Esophagus squamous epithelium (tissue), 5 donors: ENCODE measurements at places on chromosomes 6 and 20.

DNA sequence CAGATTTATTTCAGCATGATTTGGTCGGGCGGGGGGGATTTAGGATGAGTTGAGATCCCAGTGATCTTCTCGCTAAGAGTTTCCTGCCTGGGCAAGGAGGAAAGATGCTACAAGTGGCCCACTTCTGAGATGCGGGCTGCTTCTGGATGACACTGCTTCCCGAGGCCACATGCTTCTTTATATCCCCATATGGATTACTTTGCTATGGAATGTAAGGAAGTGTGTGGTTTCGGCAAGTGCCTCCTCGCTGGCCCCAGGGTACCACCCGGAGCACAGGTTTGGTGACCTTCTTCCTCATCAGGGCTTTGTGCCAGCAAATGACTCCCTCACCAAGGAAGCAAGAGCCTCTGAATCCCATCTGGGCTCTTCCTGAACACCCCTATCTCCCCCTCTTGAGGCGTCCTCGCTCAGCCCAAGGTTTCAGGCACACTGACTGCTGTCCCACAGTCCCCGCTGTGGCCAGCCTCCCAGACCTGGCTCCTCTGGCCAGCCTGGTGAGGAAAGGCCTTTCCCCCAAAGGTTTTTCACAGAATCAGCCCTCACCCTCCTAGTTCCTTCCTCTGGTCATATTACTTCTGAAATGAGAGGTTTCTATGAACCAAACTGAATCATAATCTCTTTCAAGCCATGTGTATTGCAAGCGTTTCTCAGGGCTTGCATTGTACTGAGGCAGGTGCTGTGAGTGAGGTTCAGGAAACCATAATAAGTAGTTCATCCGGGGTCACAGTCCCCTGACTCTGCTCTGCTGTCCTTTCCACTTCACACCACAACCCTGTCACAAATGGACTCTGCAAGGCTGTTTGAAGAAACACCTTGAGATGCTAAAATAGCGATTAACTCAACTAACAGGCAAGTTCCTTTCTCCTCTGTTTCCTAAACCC lies 41.7 kb upstream of the IL17A start:
- DNase-seq: no peak

DNA sequence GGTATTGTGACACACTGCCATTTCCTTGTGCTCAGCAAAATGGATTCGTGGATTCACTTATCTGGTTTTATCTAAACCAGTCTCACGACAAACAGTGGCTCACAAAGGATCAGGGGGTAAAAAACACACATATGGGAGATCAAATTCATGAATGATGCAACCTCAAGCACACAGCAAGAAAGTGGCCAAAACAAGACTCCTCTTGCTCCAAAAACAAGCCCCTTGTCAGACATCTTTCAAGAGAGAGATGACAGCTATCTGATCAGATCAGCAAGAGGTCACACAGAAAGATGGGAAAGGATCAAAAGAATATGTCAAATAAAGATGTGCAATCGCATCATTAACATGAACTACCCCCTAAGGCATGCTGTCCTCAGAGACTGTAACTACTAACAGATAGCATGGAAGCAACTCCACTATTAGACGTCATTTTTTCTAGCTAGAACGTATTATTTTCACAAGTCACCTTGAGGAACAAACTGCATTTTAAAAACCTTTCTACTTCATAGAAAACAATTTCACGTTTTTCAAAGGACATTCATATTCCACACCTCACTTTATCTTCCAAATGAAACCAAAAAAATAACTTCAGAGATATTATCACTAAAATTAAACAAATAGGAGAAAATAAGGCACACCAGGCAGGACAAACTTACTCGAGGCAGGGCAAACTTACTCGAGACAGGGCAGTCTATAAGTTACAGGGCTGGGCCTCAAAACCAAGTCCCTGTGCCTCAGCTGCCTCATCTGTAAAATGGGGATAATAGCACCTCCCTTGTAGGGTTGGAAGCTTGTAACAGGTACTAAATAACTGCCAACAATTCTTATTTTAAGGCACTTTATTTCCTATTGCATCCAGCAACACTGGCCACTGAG lies 122.3 kb downstream of the PREX1 start:
- no peak for DNase-seq

DNA sequence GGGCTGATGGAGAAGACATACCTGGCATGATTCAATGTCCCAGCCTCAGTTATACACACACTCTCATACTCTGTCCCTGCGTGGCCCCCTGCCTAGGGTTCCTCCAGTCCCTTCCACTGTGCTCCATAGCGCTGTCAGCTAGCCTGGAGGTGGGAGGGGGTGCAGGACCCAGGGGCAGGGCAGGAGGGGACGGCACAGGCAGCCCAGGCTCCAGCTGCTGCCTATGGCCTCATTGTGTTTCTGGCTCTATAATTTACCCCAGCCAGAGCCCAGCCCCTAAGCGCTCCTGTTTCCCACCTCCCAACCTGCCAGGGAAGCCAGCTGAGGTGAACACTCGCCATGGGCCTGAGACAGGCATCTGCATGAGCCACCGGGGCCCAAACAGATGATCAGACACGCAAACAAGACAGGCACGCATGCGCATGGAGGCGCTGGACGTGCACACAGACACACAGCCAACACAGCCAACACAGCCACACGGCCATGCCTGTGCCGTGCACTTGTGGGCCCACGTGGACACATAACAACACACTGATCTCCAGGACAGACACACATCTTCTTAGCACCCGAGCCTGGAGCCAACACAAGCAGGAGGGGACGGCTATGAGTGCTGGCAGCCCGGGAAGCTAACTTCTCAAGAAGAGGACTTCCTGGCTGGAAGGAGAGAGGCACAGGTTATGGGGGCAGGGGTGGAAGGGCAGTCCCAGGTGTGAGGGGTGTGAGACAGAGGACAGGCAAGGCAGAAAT lies 124.9 kb downstream of the GRM4 start:
- DNase-seq: no peak

DNA sequence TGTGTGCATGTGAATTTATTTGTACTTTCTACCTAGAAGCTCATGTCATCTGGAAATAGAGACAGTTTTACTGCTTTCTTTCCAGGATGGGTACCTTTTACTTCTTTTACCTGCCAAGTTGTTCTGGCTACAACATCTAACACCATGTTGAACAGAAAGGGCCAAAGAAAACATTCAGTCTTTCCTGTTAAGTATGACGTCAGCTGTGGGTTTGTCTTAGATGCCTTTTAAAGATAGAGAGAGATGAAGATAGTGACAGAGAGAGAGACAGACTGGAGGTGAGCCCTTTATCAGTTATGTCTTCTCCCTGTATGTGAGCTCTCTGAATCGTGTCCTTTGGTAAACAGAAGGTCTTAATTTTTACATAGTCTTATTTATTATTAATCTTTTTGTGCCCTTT lies 3.4 kb upstream of the DACT2 start:
- DNase-seq: no peak

DNA sequence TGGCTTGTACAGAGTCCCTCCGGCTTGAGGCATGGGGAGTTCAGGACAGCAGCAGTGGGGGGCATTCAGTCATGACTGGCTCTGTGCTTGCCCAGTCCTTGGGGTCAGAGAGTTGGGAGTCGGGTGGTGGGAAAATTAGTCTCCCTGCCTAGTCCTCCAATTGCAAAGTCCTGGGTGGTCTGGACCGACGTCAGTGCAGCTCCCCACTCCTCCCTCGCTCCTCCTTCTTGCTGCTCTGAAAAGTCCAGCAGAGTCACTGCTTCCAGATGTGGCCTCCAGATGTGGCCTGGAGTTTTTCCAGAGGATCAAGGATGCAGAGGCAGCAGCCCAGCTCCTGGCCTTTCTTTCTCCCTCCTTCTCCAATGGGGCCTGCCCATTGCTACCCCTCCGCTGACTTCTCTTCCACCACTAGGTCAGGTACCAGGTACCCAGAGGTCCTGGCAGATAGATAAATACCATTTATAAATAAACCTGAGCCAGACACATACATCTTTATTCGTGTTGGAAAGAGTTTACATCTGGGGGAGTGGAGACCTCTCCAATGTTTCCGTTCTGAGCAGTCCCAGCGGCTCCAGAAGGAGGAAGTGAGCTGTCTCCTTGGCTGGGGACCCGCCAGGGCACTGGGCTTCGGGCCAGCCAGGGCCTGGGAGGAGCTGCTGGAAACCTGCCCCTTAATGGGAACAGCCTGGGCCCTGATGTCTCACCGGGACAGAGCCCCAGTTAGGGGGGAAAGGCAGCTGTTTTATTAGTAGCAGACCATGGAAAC lies 49.0 kb upstream of the RNF24 start:
- DNase-seq: no peak

GRCh38 chr6:157305670-157306653 lies 17.4 kb downstream of the TMEM242 start:
- DNase-seq: no peak

DNA sequence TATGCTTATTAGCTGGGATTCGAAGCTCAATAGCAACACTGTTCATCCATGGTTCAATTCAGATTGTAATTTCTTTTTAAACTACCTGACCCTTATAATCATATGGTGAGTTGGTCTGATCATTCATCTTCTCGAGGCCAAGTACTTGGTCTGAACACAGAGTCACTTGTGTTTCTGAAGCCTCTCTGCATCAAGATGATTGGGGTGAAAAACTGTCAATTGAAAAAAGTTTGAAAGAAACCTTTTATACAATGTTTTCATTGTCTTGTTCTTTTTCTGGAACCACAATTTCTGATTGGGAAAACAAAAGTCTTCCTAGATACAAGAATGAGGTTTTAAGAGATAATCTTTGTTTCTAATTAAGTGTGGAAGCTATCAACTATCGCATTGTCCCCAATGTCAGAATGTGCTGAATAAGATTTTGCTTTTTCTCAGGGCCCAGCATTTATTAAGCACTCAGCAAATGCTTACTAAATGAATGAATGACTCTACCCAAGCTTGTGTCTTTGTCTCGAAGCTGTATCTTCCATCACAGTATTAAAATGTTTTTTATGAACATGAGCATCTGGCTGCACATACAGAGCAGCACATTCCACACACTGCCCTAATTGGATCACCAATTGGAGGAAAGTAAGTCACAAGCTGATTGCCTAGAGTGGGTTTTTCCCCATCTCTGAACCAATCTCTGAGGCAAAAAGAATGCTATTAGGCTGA lies 45.0 kb upstream of the MOXD1 start:
- no peak for DNase-seq

DNA sequence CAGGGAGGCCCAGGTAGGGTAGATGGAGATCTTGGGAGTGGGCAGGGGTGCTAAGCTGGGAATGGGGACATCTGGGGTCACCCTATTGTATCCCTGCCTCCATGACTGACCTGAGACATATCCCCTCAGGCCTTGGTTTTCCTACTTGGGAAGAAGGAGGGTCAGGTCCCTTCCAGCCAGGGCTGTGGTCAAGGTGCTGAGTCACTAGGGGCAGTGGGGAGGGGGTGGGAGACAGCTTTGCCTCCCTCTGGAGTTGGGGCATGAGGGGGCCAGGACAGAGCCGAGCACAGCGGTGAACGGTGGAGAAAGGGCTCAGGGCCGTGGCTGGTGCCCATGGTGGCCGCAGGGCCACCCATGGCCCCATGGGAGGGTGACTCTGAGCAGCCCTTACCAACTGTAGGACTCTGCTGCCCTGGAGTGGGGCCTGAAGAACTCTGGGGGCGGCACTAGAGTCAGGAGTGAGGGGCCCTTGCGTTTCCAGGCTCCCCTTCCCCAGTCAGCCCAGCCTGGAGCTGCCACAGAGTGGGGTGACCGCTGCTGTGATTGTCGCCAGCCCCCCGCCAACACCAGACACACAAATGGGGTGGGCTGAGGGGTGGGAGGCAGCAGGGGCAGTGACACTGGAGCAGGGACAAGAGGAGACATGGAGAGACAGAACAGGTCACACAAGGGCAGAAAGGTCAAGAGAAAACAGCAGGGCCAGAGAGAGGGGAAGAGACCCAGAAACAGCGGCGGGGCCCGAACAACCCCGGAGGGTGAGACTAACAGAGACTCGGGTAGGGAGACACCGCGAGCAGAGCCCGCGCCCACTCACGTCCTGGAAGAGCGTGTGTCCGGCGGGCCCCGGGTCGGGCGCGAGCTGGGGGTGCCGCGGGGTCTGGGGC lies 576 bp downstream of the NECAB3 start:
- DNase-seq: no peak

DNA sequence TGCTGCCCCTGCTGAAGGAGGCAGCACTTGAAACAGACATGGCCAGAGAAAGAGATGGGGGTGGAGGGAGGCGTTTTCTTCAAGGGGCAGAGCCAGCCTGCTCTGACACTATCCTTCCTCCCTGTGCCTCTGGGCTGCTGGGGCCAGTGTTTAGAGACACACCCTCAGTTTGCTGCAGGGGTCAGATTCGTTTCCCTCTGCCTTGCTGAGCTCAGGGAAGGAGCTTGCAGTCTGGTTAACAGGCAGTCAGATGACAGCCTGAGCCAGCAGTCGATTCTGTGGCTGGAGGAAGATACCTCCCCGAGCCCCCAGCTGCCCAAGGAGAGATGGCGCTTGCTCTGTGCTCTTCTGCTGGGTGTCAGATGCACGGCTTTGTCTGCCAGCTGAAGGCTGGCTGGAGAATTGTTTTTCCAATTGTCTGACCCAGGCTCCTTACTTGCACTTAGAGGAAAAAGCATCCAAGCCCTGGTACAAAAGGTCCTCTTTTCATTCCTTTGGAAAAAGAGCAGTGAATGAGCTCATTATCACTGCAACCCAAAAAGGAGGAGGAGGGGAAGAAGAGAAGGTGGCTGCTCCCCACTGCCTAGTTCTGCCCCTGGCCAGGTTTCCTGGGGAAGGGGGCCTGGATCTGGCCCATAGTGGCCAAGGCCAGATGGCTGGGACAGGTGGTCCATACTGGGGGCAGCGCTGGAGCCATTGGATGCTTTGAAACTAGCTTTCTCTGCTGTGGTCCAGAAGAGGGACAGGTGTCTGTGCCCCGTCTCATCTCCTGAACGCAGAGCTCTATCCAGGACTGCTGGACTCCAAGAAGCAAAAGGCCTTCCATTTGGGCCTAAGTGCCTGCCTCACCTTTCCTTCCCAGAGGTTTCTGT lies 88.2 kb downstream of the TCP11 start:
- DNase-seq: no peak
